Bronchial epithelial cell (primary cell): ENCODE measurements at places on chromosomes 5 and 9. TPM values are rescaled to one million over a fixed set of nuclear protein-coding genes. Genes with fewer than 3 reads are reported as not detected.

The OR1Q1 gene
- not detected in 2 replicates for total RNA-seq

The OBP2A gene
- not detected in 2 replicates for total RNA-seq

The SLC6A3 gene
- total RNA-seq: not detected in 2 replicates

The DAB2IP gene
- total RNA-seq: 8.4 TPM in 2 replicates

The CNTNAP3B gene
- 6.4 and 11.1 TPM in 2 replicates for total RNA-seq

The MEGF9 gene
- total RNA-seq: 4.7 and 5.9 TPM in 2 replicates

The MOB3B gene
- total RNA-seq: 0.38 and 1.1 TPM in 2 replicates

The MCTP1 gene
- total RNA-seq: 17.9 and 26.0 TPM in 2 replicates

The F12 gene
- 5.0 and 7.9 TPM in 2 replicates for total RNA-seq

The FCN2 gene
- total RNA-seq: not detected in 2 replicates

The SLC36A3 gene
- total RNA-seq: not detected in 2 replicates

The PTGES gene
- total RNA-seq: 0.90 and 11.1 TPM in 2 replicates

The POU5F2 gene
- total RNA-seq: 0.53 and 0.64 TPM in 2 replicates

The SLC6A18 gene
- total RNA-seq: not detected in 2 replicates

The ADAMTS2 gene
- under 0.01 and 0.26 TPM in 2 replicates for total RNA-seq

The RASEF gene
- 9.2 and 14.2 TPM in 2 replicates for total RNA-seq

The TMEM252 gene
- total RNA-seq: not detected in 2 replicates

The SPINK5 gene
- total RNA-seq: 8.4 and 151 TPM in 2 replicates

The PRDM12 gene
- total RNA-seq: not detected in 2 replicates

The FAM169A gene
- 12.1 and 21.5 TPM in 2 replicates for total RNA-seq

The ARL14EPL gene
- not detected in 2 replicates for total RNA-seq

The PCDHA9 gene
- total RNA-seq: under 0.01 TPM in 2 replicates

The TXNDC8 gene
- not detected in 2 replicates for total RNA-seq

The MYOT gene
- total RNA-seq: not detected in 2 replicates

The BBLN gene
- 28.2 and 29.4 TPM in 2 replicates for total RNA-seq
